ENCODE measurements at places on chromosomes 5 and 9.

GRCh38 chr9:133632806-133633680 is 3.1 kb upstream of the DBH start:
- no peak for DNase-seq

DNA sequence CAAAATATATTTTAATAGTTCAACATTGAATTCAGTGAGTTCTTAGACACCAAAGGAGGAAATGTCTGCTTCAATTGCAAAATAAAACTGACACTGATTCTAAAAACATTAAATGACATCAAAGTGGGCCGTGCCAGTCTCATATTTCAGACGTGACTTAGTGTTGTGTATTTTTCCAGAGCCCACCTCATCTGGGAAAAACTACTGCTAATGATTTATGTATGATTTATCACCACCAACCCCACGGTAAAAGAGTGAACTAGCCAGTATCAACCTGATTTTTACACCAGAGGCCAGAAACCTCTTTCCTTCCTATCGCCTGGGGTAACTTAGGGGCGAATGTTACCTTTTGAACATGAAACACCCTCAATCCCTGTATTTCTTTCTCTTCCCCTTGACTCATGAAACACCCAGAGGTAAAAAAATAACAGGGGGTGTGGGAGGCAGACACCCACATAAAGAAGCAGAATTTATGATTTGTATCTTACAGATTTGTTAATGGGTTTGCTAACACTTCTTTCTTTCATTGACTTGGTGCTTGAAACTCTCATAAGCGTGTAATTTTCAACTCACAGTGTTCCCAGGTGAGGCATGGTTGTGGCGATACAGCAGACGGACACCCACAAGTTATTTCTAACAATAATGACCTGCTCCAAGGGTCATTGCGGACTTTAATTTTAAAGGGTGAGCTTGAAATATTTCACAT is 56.4 kb upstream of the FANCC start:
- DNase-seq, result no peak

- no peak for DNase-seq
Observed at GRCh38 chr5:124576848-124577409, 169.5 kb downstream of the ZNF608 start.

- no peak for DNase-seq
Observed at GRCh38 chr5:131635684-131636572, 899 bp upstream of the RAPGEF6 start.

GRCh38 chr5:5424736-5425135 is 2.3 kb downstream of the ICE1 start:
- DNase-seq, result no peak

GRCh38 chr5:66197764-66198405 is 53.8 kb downstream of the SREK1 start:
- no peak for DNase-seq

- DNase-seq, result peak; percentile 35
Observed at GRCh38 chr9:130030651-130031127, 12.3 kb downstream of the FNBP1 start.

DNA sequence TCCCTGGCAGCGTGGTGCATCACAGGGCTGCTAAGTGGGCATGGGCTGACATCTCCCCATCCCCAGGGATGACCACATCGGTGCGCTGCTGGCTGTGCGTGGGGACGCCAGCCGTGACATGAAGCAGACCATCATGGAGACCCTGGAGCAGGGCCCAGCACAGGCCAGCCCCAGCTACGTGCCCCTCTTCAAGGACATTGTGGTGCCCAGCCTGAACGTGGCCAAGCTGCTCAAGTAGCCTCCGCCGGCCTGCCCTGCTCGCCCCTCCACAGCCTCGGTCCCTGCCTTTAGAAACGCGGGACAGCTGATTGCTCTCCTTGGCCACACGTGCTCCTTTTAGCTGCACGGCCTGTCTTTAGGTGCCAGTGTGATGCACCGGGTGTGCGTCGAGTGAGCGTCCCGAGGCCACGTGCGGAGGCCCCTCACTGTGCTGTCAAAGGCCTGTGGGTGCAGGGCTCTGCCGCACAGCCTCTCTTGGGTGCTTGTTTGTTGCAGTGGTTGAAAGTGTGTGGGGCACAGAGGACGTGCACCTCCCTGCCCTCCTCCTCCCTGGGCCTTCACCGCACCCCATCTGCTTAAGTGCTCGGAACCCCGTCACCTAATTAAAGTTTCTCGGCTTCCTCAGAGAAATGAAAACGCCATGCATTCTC is 23.8 kb downstream of the EXOC3 start:
- DNase-seq, result no peak

- DNase-seq, result no peak
Observed at GRCh38 chr9:90838098-90838497, 36.5 kb downstream of the SYK start.

DNA sequence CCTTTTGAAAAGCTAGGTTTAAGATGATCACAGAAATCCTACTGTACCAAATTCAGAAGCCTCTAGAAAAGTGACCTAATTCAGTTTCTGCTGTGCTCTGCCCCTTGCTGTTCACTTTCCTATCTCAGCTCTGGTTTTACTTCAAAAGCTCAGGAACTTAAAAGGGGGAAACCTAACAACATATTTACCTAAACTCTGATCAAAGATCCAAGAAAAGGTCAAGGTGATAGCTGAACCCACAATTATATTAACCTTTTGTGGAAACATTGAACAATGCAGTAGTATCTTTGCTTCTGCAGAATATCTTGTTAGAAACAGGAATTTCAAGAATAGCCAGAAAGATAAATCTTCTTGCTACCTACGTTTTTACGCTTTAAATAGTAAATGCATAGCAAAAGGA is 568.5 kb downstream of the PDE4D start:
- no peak for DNase-seq

DNA sequence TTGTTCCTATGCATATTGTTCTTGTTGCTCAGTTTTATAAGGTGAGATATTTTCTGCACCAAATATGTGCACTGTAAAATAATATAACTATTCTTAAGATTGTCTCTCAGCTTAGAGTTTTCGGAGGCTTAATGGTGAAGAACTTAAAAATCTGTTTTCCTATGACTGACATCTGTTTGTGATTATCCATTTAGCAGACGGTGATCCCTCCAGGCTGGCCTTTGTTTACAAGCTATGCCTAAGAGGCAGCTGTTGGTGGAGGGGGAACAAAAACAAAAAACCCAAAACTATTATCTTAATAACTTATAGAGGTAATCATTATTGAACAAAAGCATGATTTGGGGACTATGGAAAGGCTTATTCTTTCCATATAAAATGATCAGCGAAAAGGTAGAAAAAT is 658 bp downstream of the PDCD1LG2 start:
- no peak for DNase-seq

DNA sequence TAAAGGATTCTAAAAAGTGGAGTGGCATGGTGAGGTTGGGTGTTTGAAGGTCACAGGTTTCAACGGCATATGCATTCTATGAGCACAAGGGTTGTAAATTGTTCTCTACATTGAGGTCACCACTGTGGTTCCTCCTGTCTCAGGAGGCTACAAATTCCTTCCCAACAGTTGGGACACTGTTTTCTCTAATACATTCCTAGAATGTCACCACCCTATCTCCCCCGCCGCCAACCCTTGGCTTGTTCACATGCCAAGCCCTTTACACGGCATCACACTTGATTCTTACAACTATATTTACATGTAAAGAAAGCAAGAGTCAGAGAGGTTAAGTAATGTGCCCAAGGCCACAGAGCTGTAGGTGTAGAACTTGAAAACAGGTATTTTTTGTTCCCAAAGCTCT is 315.1 kb downstream of the RAB3C start:
- no peak for DNase-seq

DNA sequence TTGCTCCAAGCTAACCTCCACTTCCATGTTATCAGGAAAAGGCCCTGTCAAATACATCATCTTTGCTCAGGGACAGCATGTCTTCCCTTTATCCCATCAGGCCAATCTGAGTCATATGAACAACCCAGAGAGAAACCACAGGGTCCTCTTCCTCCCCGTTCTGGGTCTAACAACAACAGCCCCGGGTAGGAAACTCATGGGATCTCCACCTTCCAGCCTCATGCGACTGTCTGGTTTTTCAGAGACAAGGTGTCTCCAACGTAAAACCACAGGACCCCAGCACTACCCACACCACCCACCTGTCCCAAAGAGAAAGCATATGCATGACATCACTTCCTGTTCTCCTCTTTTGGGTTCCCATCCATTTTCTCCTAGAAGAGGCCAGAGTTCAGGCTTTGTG is 217.9 kb downstream of the ENC1 start:
- no peak for DNase-seq

- DNase-seq, result no peak
Observed at GRCh38 chr5:111385051-111385450, 127.3 kb downstream of the STARD4 start.

DNA sequence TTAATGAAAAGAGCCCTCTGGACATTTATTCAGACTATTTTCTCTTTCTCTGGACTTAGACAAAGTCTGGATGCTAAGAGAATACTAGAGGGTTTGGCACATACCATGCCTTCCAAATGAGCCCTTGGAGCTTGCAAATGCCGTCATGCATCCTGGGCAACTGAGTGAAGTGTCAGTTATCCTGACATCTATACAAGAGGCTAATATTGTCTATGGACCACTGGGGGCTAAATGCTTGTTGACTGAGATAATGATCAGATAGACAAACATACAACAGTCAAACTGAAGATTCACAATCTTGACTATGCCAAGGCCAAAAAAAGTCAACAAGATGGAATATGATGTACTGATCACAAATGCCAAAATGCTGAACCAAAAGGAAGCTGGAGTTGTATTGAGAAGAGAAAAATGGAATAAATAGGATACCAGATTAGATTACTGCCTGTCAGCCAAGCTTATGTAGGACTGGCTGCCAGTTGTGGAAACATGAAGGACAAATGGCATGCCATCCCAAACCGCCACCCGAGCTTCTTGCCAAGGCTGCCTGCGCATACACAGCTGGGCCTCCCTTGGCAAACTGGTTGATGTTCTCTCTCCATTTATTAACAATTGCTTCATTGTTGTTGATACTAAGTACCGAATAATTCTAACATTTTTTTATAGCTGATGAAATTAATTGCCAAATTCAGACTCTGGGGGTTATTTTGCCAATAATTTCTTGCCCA is 240.1 kb upstream of the GRAMD2B start:
- DNase-seq, result no peak

- DNase-seq, result no peak
Observed at GRCh38 chr5:16593628-16594027, 23.2 kb downstream of the RETREG1 start.

- no peak for DNase-seq
Observed at GRCh38 chr5:99827136-99827535, 708.0 kb upstream of the FAM174A start.

GRCh38 chr5:145967296-145967695 is 30.9 kb downstream of the SH3RF2 start:
- DNase-seq, result no peak

DNA sequence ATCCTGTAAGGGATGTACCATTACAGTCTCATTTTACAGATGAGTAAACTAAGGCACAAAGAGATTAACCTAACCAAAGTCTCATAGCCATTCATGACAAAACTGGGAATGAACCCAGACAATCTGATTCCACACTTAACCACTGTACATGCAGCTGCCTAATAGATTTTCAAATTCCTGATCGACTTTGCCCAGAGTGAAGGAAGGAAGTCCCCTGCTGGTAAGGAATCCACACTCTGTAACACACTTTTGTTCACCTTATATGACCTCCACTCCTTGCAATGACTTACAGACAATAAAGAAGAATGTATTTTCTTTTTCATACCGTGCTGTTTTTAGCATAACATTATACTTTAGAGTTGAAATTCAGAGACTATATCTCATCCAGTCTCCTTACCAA is 31.3 kb upstream of the PLPP6 start:
- no peak for DNase-seq

DNA sequence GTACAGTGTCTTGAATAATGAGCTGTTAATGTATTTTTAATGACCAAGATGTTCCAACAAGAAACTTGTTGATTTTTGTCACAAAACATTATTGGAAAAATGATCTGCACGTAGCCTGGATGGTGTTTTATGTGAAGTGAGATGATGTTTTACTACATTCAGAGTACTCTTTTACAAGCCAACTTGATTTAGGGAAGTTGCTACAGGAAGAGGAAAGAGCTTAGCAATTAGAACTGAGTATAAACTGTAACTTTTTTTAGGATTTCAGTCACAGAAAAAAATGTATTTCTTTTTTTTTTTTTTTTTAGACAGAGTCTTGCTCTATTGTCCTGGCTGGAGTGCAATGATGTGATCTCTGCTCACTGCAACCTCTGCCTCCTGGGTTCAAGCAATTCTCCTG is 113.6 kb upstream of the ADRA1B start:
- DNase-seq, result no peak

GRCh38 chr5:73853091-73853490 is 227.1 kb downstream of the ARHGEF28 start:
- no peak for DNase-seq

GRCh38 chr5:104594850-104595249 is 1032.3 kb upstream of the NUDT12 start:
- no peak for DNase-seq

DNA sequence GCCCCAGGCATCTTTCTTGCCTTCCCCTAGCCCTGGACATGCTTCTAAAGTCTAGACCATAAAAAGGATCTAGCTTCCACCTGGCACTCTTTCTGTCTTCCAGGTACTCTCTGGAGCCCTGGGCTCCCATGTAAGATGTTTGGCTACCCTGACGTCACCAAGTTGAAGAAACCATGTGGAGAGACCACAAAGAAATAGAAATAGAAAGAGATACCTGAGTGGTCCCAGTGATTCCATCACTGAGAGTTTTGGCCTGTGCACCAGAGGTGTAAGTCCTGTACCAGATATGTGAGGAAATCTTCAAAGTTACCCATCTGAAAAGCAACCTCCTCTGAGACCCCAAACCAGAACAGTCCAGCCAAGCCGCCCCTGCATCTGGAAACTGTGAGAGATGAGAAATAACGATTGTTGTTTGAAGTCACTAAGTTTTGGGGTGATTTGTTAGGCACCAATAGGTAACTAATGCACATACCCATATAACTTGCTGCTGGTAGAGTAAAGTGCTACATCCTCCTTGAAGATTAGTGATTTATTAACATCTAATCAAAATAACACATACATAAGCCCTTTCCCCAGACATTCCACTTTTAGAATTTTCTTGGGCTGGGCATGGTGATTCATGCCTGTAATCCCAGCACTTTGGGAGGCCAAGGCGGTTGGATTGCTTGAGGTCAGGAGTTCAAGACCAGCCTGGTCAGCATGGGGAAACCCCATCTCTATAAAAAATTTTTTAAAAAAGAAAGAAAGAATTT is 85.7 kb upstream of the LHFPL2 start:
- no peak for DNase-seq

GRCh38 chr5:58491216-58491892 is at the start of gene GAPT:
TSS of gene GAPT (plus strand) at chr5:58491435. CDS start at chr5:58494537, 3,102 bp downstream.
- peak; percentile 3 for DNase-seq

DNA sequence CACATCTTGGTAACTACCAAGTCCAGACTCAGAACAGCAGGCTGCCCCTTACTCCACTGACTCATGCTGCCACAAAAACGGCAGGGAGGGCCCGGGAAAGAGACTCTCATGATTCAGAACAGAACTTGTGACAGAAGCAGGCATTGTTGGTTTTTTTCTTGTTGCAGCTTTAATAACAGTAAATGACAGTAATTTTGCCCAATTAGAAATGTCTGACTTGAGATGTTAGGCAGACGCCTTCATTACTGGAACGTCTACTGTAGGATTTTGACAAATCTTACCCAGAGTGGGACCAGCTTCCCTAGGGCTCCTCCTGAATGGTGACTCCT is 77.9 kb downstream of the SEMA5A start:
- DNase-seq, result no peak

Measured in CD4-positive, alpha-beta T cell treated with Interleukin-12 subunit alpha and Interleukin-12 subunit beta, for 1 hour (primary cell).